ENCODE measurements at places on chromosomes 4 and X. TPM values are rescaled to one million over a fixed set of nuclear protein-coding genes. Genes with fewer than 3 reads are reported as not detected.

Gene NPY2R
- total RNA-seq = 0.49 TPM

Gene CA5B
- 24.6 TPM for total RNA-seq

- no peak for DNase-seq
Observed at GRCh38 chr4:111454961-111455360, 690.3 kb upstream of the FAM241A start.

Gene AIMP1
- total RNA-seq = 19.4 TPM

- DNase-seq = no peak
Observed at GRCh38 chr4:7759216-7759615, 180.4 kb downstream of the AFAP1 start.

- no peak for DNase-seq
Observed at GRCh38 chr4:57580710-57581599, 470.8 kb upstream of the IGFBP7 start.

Measured in vagina (tissue), 2 donors.